ENCODE measurements at places on chromosomes 5 and 9.

- no peak for DNase-seq
Observed at GRCh38 chr5:171850324-171850947, 64.8 kb downstream of the SMIM23 start.

DNA sequence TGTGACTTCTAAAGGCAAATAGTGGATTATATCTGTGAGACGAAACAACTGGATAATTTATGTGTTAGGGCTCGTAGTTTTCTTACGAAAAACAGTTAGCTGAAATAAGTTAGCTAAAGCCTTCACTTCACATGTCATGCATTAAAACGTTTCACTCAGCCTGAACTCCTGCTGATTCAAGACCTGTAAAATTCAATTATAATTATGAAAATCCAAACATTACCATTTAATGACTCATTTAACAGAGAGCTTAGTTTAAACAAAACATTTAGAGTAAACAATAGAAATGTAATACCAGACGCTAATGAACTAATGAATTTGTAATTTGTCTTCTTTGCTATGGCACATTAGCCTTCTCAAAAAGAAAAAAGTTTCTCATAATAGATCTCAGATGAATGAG, 1.7 kb downstream of the TAL2 start:
- DNase-seq = no peak

- no peak for DNase-seq
Observed at GRCh38 chr9:70261131-70261870, 2.5 kb downstream of the SMC5 start.

GRCh38 chr5:14595189-14595588, 13.6 kb downstream of the OTULINL start:
- no peak for DNase-seq

DNA sequence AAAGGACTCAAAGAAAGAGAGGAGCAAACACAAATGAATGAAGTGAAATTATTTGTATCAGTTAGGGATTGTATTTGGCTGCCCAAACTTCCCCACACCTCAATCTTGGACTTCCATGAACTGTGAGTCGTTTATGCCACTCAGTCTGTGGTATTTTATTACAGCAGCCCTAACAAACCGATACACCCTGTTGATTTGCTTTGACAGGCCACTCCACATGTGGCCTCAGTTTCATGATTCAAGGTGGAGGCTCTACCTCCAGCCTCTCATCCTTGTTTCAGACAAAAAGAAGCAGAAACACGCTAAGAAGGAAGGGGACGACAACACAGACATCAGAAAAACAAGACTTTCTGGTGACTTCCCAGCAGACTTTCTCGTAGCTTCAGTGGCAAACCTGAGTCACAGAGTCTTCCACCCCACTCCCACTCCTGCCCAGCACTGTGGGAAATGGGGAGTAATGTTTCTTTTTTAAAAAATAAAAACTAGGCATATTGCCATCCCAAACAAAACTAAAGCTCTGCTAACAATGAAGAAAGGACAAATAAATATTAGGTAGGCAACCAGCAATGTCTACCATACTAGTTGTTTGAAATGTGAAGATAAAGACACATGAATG, 52.2 kb upstream of the ABCA1 start:
- DNase-seq = no peak

DNA sequence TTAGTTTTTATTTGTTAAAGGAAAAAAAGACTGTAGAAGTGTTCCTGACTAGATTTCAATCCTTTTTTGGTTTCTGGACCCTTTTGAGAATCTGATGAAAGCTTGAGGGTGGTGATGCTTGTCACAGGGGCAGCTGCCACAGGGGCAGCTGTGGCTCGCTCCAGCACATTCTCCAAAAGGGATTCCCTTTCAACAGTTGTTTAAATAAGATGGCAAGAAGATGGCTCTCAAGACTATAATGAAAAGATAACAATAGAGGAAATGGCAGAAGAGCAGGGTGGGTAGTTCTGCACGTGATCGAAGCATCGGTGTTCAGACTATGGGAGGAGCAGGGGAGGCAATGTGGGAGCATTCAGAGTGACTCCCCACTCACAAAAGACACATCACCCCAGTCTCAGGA, 46.5 kb upstream of the TNFAIP8 start:
- no peak for DNase-seq

Data from pancreas (tissue), 10 donors.